Endothelial cell of umbilical vein (primary cell): ENCODE measurements at places on chromosomes 7 and 10. TPM values are rescaled to one million over a fixed set of nuclear protein-coding genes. Genes with fewer than 3 reads are reported as not detected.

The UPK3B gene
- total RNA-seq: 0.77 and 0.97 TPM in 2 replicates

The GNAT3 gene
- not detected in 2 replicates for total RNA-seq

The PNLIPRP1 gene
- total RNA-seq: not detected in 2 replicates

The SPDYE1 gene
- total RNA-seq: 0.12 TPM in 1 of 2 replicates, not detected in the other

The DRGX gene
- total RNA-seq: not detected in 2 replicates

The TCAF2 gene
- 7.1 and 8.4 TPM in 2 replicates for total RNA-seq

The HOXA1 gene
- total RNA-seq: 1.5 and 2.4 TPM in 2 replicates

The SUGCT gene
- 1.4 and 2.2 TPM in 2 replicates for total RNA-seq

The GSAP gene
- 2.4 and 5.8 TPM in 2 replicates for total RNA-seq

The RBP3 gene
- total RNA-seq: not detected in 2 replicates

The PNLIP gene
- total RNA-seq: not detected in 2 replicates

The DCLRE1A gene
- total RNA-seq: 5.4 and 6.7 TPM in 2 replicates
